CD4-positive, alpha-beta T cell (primary cell): ENCODE measurements at places on chromosomes 6 and 20.

GRCh38 chr20:26308961-26309360 lies 612.3 kb upstream of the ZNF337 start:
- no peak for DNase-seq

DNA sequence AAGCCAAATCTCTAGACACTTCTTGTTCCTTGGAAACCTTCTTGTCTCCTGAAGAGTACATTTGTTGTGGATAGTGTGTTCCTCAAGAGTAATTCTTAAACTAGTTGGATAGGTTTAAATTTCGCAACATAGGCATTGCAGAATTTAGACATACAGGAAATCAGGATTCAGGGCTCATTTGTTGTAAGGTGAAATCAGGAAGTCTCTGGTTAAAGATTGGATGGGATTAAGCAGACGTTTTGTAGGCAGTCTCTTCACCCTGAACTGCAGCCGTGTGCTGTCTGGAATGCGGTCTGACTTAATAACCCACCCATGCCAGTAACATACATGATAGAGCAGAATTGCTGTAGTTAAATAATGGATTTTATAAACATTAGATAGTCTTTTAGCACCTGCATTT lies 21.7 kb downstream of the HIVEP1 start:
- DNase-seq = no peak

GRCh38 chr6:49416195-49416594 lies 46.9 kb downstream of the MMUT start:
- DNase-seq = no peak

DNA sequence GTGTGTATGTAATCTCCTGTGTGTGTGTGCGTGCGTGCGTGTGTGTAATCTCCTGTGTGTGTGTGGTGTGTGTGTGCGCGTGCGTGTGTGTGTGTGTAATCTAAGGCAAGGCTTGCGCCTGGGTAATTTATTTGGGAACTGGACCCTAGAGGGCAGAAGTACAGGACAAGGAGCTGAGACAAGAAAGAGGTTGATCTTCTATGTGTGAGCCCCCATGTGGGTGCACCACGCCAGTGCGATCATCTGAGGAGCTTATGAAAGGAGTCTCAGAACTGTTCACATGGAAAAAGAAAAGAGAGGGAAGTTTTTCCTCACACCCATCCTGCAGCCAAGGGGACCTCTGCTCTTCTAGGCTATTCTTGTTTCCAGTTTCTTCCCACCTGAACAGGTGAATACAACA lies 220.1 kb upstream of the GGTLC1 start:
- DNase-seq = no peak

DNA sequence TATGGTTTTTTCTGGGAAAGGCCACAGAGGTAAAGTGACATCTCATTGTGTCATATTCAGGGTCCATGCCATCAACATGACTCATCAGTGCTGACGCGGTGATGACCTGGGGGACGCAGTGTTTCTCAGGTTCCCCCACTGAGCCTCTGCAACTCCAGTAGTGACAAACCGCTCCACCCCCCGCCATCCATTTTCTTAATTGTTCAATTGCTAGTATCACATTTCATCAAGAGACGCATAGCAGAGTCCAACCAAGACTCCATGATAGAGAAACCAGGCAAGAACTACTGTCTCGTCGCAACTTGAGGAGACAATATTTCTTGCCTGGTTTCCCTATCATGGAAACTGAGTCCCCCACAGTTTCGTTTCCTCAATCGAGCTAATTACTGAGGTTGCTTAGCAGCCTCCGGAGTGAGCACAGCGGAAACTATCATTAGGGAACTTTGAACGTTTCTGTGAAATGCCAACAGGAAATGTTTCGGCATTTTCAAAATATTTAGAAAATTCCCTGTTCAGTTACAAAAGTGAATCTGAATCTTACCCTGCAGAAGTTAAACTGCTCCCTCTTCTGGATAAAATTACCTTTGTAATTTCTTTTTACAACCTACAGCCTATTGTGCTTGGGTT lies 12.2 kb upstream of the SERPINB1 start:
- DNase-seq = peak; percentile 59
